ENCODE measurements at places on chromosomes 13 and 19.

- no peak for DNase-seq
Measured at GRCh38 chr13:98549006-98549727, 27.7 kb downstream of the STK24 start.

- no peak for DNase-seq
Measured at GRCh38 chr13:31208559-31209122, 8.9 kb downstream of the B3GLCT start.

DNA sequence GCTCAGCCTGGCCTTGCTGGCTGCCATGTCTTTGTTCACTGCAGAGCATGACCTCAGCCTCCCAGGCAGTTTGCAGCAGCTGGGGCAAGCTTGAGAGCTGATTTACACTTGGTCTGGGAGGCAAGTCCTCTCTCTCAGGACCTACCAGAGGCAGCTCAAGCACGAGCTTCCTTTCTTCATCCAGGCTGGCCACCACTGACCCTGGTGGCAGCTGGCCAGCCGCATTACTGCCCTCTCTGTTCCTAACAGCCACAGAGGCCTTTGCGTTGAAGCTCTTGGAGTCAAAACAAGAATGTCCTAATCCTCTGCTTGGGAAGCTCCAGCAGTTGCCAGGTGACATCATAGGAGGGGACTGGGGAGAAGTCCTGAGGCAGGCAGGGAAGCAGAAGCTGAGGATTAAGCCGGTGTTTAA, 85.7 kb downstream of the NUFIP1 start:
- no peak for DNase-seq

DNA sequence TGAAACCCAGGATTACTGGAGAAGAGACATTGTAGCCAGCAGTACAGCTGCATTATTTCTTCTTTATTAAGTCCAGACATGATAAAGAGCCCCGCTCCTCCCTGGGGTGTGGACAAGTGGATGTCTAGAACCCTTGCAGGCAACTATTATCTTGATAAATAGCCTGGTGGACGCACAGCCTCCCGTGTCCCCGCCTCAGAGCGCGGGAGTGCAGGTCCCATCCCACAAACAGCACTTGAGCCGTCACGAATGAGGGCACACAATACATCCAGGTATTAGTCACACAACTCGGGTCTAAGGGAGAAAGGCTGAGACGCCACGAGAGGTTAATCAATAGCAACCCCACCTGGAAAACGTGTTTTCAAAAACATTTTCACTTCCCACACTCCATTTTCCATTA, 213.2 kb upstream of the SOX1 start:
- DNase-seq = no peak

- no peak for DNase-seq
Measured at GRCh38 chr19:15583346-15583745, 31.7 kb upstream of the CYP4F8 start.

GRCh38 chr13:107374038-107374437, 806.1 kb upstream of the ARGLU1 start:
- DNase-seq = no peak

DNA sequence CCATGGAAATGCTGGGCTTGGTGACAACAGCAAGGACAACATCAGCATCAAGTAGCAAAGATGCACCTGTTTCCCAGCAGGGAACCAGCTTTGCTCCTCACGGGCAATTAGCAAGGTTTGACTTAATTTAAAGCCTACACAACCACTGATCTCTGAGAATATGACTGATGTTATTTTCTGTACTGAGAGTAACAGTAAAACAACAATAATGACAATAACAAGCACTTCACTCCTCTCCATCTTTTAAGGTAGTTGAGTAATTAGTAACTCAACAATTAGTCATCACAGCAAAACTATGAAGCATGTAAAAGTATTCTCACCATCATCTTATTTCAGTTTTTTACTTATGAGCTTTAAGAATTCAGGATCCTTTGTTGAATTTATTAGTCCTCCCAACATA, 37.3 kb downstream of the ENOX1 start:
- no peak for DNase-seq

- DNase-seq = peak; percentile 95
Measured at GRCh38 chr19:35755550-35756376, 1.1 kb downstream of the HSPB6 start.

GRCh38 chr19:55193481-55193880, 13.4 kb upstream of the SYT5 start:
- DNase-seq = no peak

DNA sequence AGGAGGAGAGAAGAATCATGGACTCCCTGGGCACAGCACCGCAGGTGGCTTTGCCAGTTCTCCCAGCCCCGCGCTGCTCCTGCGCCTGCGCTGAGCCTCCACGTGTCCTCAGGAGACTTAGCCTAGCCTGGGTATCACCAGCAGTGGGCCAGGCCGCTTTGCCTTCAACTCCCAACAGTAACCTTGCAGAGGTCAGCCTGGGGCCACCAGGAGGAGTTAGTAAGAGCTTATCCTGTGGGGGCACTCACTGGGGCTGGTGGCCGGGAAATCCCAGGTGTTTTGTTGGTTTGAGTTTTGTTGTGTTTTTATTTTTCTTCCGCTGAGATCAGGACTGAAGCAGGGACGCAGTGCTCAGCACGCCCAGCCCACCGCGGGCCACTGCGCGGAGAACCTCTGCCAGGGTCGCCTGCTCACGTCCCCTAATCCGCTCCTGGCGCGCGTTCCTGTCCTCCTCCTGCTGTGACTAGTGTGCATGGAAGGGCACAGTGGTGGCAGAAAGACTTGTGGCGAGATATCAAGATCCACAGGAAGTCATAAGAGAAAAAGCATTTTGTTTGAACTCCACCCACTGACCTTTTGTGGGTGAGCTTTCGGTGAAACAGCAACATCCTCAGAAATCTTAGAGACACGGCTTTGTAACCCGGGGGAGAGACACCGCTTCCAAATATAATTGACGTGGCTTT, 207.4 kb upstream of the RFC3 start:
- DNase-seq = no peak

DNA sequence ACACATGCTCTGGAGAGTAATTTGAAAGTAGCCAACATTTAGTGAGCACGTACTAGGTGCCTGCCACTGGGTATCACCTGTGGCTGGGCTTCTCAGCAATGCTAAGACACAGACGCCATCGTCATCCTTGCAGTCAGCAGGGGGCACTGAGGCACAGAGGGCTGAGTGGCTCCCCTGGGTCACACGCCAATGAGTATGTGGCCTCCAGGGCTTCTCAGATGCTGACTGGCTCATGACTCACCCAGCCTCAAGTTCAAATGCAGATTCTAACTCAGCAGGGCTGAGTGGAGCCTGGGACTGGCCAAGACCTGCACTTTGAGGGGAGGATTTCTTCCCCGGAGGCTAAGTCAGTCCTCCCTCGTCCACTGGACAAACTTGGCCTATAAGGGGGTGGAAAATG, 115.1 kb upstream of the CACNA1A start:
- no peak for DNase-seq

DNA sequence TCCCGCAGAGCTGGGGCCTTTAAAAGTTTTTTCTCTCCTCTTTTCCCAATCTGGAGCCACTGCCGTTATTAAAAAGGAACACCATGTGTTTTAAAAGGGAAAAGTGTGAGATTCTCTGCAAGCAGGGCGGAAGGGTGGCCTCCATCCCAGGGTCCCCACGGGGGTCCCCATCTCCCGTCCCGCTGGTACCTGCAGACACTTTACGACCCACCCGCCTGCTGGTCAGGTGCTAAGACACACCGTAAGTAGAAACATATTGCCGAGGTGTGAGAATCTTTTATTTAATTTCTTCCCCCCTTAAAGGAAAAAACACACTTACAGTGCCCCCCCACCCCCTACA, 1.8 kb downstream of the CRLF1 start:
- DNase-seq = no peak

- DNase-seq = no peak
Measured at GRCh38 chr19:18487576-18488402, 34.1 kb downstream of the ELL start.

GRCh38 chr13:27004326-27004725, 167.3 kb downstream of the USP12 start:
- no peak for DNase-seq

DNA sequence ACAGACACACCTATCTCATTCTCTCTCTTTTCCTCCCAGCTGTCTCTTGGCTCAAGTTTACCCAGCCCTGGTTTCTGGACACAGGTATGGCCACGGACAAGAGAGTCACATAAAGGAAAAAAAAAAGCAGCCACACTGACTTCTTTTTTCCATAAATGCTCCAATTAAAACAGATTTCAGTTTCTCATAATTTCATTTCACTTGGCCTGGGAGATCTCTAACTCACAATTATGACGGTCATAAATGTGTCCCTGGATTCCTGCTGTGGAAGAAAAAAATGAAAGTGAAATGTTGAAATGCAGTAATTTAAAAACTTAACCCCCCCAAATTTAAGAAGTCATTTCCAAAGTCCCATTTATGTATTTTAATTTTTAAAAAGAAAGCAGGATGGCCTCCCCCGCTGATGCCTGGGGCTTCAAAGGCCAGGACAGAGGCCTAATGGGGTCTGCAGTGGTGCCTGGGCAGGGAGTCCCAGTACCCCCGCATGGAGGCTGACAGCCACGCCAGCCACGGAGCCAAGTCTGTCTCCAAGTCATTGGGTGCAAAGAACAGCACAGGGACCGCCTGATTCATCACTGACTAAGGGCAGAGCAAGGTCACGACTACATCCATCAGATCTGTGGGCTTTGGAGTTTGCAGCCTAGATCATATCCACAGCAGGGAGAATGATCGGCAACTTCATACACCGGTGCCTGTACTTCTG, 79.7 kb downstream of the TSHZ3 start:
- no peak for DNase-seq

GRCh38 chr19:41941410-41942202, 13.4 kb upstream of the ERFL start:
- DNase-seq = no peak

GRCh38 chr13:113033054-113033850, 64.2 kb downstream of the MCF2L start:
- DNase-seq = no peak

DNA sequence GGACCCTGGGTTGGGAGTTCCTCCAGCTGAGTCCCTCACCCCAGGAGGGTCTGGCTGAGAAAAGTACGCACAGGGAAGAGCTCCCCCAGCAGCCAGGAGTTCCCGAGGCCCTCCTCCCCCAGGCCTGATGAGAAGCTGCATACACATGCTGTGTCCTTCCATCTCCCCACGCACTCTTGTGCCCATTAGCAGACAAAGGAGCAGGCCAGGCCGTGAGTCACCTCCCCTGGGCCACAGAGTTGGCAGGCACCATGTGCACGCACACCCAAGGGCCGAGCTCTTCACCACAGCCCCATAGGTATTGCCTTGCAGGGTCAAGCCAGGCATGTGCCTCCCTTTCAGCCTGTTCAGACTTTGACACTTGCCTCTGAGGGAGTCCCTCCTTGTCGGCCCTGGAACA, 17.5 kb downstream of the MAU2 start:
- no peak for DNase-seq

DNA sequence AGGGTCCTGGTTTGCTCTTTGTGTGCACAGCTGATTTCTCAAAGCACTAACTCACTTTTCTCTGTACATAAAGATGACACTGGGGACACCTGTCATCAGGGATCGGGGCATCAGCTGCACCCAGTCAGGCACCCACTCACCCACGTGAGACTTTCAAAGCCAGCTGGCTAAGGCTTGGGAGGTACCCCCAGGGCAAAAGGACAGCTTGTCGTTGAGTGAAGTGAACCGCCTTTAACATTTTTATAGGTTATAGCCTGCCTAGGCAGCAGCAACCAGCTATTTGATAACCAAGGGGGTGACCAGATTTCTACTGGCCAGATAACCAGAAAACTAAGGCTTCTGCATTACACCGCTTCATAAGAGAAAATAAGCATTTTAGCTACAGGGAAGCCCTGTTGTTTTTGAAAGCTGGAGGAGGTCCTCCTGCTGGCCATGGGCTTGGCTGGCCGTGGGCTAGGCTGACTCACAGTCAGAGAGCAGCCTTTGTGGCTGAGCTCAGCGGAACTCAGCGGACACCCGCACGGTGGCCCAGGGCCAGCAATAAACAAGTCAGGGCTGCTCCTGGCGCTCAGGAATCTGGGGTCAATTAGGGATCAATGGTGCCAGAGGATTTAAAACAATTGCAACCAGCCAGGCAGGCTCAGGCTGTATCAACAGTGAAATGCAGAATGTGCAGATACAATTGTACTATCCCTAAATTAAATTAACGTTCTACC, 57.1 kb downstream of the ALOX5AP start:
- DNase-seq = no peak

- no peak for DNase-seq
Measured at GRCh38 chr19:41030651-41031050, 39.6 kb downstream of the CYP2B6 start.

DNA sequence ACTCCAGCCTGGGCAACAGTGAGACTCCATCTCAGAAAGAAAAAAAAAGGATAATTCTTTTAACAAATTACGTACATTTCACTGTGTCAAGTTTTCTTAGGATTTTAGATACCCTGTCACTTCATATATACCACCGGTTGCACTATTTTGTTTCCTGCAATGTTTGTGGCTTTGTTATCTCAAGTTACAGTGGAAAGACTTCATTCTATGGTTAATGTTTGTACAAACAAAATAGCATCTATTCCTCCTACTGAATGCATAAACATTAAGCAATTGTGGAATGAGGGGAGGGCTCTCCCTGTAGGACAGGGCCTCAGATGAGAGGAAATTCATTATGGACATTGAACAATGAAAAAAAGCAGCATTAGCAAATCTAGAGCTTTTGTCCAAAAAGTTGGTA, 120.1 kb downstream of the DNAJC3 start:
- DNase-seq = no peak

DNA sequence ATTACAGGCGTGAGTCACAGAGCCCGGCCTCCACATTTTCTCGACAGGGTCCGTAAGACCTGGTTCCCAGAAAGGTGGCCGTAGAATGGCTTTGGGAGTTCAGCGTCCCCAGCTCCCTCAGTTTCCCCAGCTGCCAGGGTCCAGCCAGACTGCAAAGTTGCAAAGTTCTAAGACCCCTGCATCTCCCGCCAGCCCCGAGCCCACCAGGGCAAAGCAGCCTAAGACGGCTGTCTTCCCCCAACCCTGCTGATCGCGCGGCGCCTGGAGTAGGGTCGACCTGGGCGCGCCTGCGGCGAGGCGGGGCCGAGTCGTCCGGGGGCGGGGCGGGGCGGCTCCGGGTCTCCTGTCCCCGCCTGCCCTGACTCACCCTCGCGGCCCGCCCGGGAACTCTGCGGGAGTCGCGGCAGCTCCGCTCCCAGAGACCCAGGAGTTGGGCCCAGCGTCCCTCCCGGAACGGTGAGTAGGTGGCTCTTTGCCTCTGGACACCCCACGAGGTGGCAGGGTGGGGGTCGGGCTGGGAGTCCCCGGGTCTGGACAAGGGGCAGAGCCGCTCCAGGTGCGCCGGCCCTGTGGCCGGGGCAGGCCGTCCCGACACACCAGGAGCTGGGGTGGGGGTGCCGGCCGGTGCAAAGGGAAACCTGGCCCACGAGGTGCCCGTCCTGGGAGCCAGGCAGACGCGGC, at the start of gene LRRC8E:
TSS of gene LRRC8E (plus strand) at position 366 of the 681 bp plus-strand sequence. CDS start 7,094 bp downstream, outside the sequence.
- DNase-seq = no peak

DNA sequence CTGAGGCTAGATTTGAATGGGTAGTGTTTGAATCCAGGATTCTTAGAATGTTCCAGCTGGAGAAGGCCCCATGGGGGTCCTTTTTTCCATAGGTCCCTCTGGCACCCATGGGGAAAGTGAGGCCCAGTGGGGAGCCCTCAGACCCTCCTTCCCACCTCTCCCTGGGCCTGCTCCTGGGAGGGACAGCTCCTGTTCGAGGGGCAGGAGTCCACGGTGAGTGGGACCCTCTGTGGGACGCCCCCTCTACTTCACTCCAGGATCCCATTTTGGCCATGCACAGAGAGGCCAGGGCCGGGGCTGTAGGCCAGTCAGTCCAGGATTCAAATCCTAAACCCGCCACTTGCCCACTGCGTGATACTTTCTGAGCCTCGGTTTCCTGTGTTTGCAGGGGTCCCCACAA, 7.6 kb downstream of the MEF2B start:
- DNase-seq = no peak

- DNase-seq = no peak
Measured at GRCh38 chr13:27130979-27131623, 40.5 kb downstream of the USP12 start.

- DNase-seq = no peak
Measured at GRCh38 chr19:46744005-46744691, 1.7 kb upstream of the FKRP start.

All from vagina (tissue), 2 donors.